ENCODE measurements at places on chromosomes 6 and 20. TPM values are rescaled to one million over a fixed set of nuclear protein-coding genes. Genes with fewer than 3 reads are reported as not detected.

KIAA0408 gene
- total RNA-seq, result 80.5 TPM

PROKR2 gene
- total RNA-seq, result not detected

SF3B5 gene
- 157 TPM for total RNA-seq

UNC5CL gene
- total RNA-seq, result 0.97 TPM

CLIC5 gene
- total RNA-seq, result 197 TPM

TMEM217 gene
- 0.89 TPM for total RNA-seq

DUSP15 gene
- total RNA-seq, result 1.1 TPM

STX11 gene
- 88.1 TPM for total RNA-seq

EMILIN3 gene
- 0.61 TPM for total RNA-seq

ADGRB3 gene
- total RNA-seq, result 1.1 TPM

GPANK1 gene
- total RNA-seq, result 14.4 TPM

ZNF512B gene
- total RNA-seq, result 22.0 TPM

FAM217A gene
- not detected for total RNA-seq

ATAT1 gene
- total RNA-seq, result 36.7 TPM

HMGN4 gene
- 45.5 TPM for total RNA-seq

HSF2 gene
- total RNA-seq, result 15.8 TPM

GNMT gene
- not detected for total RNA-seq

CRISP2 gene
- 0.61 TPM for total RNA-seq

CST4 gene
- total RNA-seq, result not detected

TBXT gene
- total RNA-seq, result not detected

QKI gene
- 241 TPM for total RNA-seq

CFAP61 gene
- 3.4 TPM for total RNA-seq

CDKAL1 gene
- 15.6 TPM for total RNA-seq

SLA2 gene
- total RNA-seq, result 3.0 TPM

LTB gene
- 8.2 TPM for total RNA-seq

TXLNB gene
- total RNA-seq, result 0.84 TPM

OPRM1 gene
- total RNA-seq, result not detected

GTF2H4 gene
- total RNA-seq, result 34.6 TPM

CPXM1 gene
- 0.15 TPM for total RNA-seq

MRPL2 gene
- total RNA-seq, result 31.4 TPM
